ENCODE measurements at places on chromosomes 3 and 15. TPM values are rescaled to one million over a fixed set of nuclear protein-coding genes. Genes with fewer than 3 reads are reported as not detected.

DNA sequence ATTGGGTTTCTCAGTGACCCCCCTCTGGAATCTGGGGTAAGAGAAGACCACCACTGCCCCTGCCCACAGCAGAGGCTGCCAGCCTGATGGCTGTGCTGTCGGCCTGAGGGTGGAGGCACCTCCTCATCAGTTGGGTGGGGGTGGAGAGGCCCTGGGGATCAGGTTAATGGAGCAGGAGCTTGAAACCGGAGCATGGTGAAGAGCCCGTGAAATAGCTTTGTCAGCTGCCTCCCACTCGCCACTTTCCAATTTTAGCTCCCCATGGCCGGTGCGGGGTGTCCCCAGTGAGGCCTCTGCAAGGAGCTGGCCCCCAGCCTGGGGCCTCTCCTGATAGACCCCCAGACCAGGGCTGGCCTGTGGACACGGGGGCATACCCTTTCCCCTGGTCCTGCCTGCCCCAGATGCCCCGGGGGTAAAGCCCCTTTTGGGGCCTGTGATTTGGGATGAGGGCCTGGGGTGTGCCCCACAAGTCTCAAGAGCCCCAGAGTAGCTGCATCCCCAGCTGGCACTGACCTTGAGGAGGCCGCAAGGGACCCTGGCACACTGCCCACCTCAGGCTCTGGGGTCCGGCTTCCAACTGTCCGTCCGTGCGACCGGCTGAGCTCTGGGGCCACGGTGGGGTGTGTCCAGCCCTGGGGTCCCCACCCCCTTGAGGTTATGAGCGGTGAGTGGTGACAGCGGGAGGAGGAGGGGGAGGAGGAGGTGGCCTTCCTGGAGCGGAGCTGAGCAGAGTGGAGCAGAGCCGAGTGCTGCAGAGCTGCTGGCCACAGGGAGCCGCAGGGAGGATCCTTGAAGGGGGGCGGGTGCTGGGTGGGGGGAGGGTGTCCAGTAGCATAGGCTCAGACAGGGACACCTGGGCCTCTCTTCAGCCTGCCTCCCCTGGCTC lies at the start of gene HHATL:
HHATL (minus strand) TSS at position 733 of the 886 bp plus-strand sequence. CDS start 1,972 bp downstream, outside the sequence.
- DNase-seq: no peak

The STAB1 gene
- not detected for total RNA-seq

DNA sequence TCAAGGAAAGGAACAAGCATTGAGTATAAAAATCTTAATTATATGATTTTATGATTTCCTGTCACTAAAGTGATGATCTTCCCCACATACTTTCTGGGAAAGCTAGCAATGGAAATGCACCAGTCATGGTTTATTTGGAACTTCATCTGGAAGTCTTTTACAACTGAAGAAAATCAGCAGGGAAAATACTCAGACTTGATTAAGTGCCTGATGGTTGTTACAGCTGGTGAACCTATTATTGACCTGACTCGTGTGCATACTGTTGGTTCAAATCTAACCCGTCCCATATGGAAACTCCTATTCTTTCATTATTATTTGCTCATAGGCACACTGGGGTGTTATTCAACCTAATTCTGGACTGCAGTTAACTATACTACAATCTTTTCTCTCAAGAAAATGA lies 701.8 kb upstream of the CCDC54 start:
- no peak for DNase-seq

The DTWD1 gene
- total RNA-seq: 35.3 TPM

The NCK1 gene
- 79.9 TPM for total RNA-seq

All from H4 (cell line).